ENCODE measurements at places on chromosomes 12 and 14. TPM values are rescaled to one million over a fixed set of nuclear protein-coding genes. Genes with fewer than 3 reads are reported as not detected.

DNA sequence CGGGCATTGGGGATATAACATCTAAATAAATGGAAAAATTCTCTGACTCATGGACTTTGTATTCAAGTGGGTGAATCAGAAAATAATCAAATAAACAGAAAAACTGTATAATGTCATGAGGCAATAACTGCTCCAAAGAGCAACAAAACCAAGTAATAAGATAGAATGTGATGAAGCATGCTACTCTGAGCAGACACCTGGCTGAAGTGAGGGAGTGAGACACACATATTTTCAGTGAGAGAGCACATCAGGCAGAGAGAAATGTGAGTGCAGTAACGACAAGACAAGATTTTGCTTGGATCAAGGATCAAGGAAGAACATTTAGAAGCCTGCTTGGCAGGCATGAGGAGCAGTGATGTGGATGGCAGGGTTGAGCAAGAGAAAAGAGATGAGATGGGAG lies 75.8 kb upstream of the CCDC91 start:
- no peaks in the 10 kb centered on the region for H3K36me3 ChIP-seq
- H3K4me3 ChIP-seq, result no peak overlapping the region
- no peaks in the 10 kb centered on the region for H3K4me1 ChIP-seq
- no peak overlapping the region for H3K27ac ChIP-seq
- peak; percentile 6 for DNase-seq
- H3K27me3 ChIP-seq, result no peaks in the 10 kb centered on the region

- H3K36me3 ChIP-seq, result no peaks in the 10 kb centered on the region
- DNase-seq, result peak; percentile 9
- H3K27ac ChIP-seq, result no peak overlapping the region
Measured at GRCh38 chr14:63632932-63633514, 8.6 kb downstream of the WDR89 start.

GRCh38 chr12:69744109-69744508 lies 5.4 kb downstream of the RAB3IP start:
- H3K27ac ChIP-seq, result no peak overlapping the region
- no peak for DNase-seq
- no peak overlapping the region for H3K4me3 ChIP-seq
- H3K27me3 ChIP-seq, result no peaks in the 10 kb centered on the region
- H3K4me1 ChIP-seq, result no peaks in the 10 kb centered on the region
- H3K36me3 ChIP-seq, result no peaks in the 10 kb centered on the region

The INSM2 gene
- not detected for total RNA-seq

GRCh38 chr12:34297126-34297789 lies 275.0 kb downstream of the ALG10 start:
- no peaks in the 10 kb centered on the region for H3K27me3 ChIP-seq
- H3K27ac ChIP-seq, result no peak overlapping the region
- H3K4me1 ChIP-seq, result no peaks in the 10 kb centered on the region
- DNase-seq, result no peak
- H3K36me3 ChIP-seq, result no peaks in the 10 kb centered on the region

The IRAK3 gene
- total RNA-seq, result 7.4 TPM

DNA sequence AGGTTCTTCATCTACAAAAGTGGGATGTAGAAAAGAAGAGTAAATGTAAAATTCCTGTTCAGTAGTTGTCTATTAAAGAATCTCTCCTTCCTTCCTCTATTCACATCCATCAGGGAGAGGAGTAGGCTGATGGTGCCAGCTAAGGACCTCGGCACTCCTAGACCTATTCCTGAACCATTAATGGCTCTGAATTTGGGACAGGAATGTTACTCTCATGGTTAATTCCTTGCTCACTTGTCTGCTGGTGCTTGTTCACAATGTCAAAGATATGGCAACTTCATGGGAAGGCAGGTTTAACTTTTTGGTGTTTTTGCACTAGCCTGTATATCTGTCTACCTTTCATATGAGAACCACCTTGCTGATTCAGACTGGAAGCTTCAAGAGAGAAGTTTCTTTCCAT lies 206.6 kb downstream of the DAD1 start:
- H3K27ac ChIP-seq, result no peak overlapping the region
- H3K4me1 ChIP-seq, result no peaks in the 10 kb centered on the region
- H3K4me3 ChIP-seq, result no peak overlapping the region
- no peak for DNase-seq
- H3K36me3 ChIP-seq, result no peaks in the 10 kb centered on the region
- no peaks in the 10 kb centered on the region for H3K27me3 ChIP-seq

GRCh38 chr14:58598804-58599525 lies 38.8 kb upstream of the DACT1 start:
- H3K27me3 ChIP-seq, result no peaks in the 10 kb centered on the region
- no peaks in the 10 kb centered on the region for H3K4me1 ChIP-seq
- no peak overlapping the region for H3K27ac ChIP-seq

The KRT71 gene
- total RNA-seq, result not detected

DNA sequence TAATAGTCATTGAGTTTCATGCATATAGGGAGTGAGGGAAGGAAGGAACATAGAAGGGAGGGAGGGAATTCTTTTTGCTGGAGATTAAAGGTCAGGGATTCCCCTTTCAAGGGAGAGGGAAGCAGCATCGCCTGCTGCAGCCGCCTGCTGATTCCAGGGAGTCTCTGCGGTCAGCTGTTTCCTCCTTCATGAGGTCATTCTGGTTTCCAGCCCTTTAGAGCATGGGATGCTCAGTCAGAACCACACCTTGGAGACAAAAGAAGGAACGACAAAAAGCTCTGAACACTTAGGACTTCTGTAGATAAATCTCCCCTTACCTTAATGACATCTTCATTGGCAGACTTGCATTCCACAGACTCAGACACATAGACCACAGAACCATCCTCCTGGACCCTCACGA lies 923.0 kb upstream of the TMEM132C start:
- H3K27me3 ChIP-seq, result no peaks in the 10 kb centered on the region
- H3K4me3 ChIP-seq, result no peak overlapping the region
- no peaks in the 10 kb centered on the region for H3K4me1 ChIP-seq
- H3K27ac ChIP-seq, result no peak overlapping the region
- H3K36me3 ChIP-seq, result no peaks in the 10 kb centered on the region

GRCh38 chr12:79737875-79738718 lies 47.3 kb upstream of the PAWR start:
- H3K36me3 ChIP-seq, result no peaks in the 10 kb centered on the region
- no peak overlapping the region for H3K27ac ChIP-seq
- H3K4me1 ChIP-seq, result no peaks in the 10 kb centered on the region
- H3K27me3 ChIP-seq, result no peaks in the 10 kb centered on the region
- DNase-seq, result peak; percentile 57

DNA sequence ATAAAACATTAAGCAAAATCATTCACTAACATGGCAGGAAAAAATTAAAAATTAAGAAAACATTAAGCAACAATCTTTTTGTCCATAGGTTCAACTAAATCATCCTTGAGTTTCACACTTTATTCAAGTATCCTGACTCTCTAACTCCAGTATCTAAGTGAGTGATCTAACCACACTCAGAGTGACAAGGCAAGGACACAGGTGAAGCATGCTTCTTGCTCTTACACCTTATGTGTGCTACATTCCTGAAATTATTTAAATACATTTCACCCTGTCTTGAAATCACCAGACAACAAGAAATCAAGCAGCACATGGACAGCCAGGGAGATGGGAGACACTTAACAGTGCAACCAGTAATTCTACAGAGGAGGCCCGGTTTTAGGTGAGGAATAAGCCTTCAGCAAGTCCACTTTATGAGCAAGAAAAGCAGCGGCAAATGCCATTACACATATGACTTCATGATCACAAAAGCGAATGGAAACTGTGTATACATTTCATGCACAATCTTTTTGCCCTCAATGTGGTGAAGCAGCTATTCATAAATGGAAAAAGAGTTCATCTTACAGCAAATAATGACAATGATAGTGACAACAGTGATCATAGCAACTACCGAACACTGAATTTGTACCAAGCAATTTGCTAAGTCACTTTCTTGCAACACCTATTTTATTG lies 37.4 kb downstream of the PHLDA1 start:
- no peaks in the 10 kb centered on the region for H3K4me1 ChIP-seq
- no peak overlapping the region for H3K4me3 ChIP-seq
- no peak overlapping the region for H3K27ac ChIP-seq
- DNase-seq, result no peak
- no peaks in the 10 kb centered on the region for H3K36me3 ChIP-seq

GRCh38 chr14:59022144-59022543 lies 166.3 kb upstream of the DAAM1 start:
- H3K27ac ChIP-seq, result no peak overlapping the region
- H3K36me3 ChIP-seq, result no peaks in the 10 kb centered on the region
- no peaks in the 10 kb centered on the region for H3K4me1 ChIP-seq
- no peaks in the 10 kb centered on the region for H3K27me3 ChIP-seq

The HOXC4 gene
- 0.26 TPM for total RNA-seq

DNA sequence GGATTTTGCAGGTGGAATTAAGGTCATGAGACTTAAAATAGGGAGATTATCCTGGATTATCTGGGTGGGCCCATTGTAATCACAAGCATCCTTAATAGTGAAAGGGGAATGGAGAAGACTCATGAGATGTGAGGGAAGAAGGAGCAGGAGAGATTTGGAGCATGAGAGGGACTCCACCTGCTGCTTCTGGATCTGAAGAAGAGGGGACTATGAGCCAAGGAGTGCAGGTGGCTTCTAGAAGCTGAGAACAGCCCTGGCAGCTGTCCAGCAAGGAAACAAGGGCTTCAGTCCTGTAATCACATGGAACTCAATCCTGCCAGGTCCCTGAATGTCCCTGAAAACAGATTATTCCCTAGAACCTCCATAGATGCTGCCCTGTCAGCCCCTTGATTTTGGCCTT lies 67.8 kb downstream of the PELI2 start:
- no peaks in the 10 kb centered on the region for H3K27me3 ChIP-seq
- H3K4me3 ChIP-seq, result no peak overlapping the region

- DNase-seq, result no peak
- H3K4me3 ChIP-seq, result no peak overlapping the region
- H3K27me3 ChIP-seq, result no peaks in the 10 kb centered on the region
- no peaks in the 10 kb centered on the region for H3K4me1 ChIP-seq
- H3K27ac ChIP-seq, result no peak overlapping the region
Measured at GRCh38 chr12:16392846-16393535, 45.5 kb downstream of the MGST1 start.

The GLI1 gene
- total RNA-seq, result 2.0 TPM

The TMEM132D gene
- not detected for total RNA-seq

GRCh38 chr12:54017878-54018467 lies 9.2 kb downstream of the HOXC8 start:
- DNase-seq, result peak; percentile 52
- no peaks in the 10 kb centered on the region for H3K36me3 ChIP-seq
- no peaks in the 10 kb centered on the region for H3K4me1 ChIP-seq
- peak overlapping the region; percentile 38 for H3K27ac ChIP-seq
- H3K4me3 ChIP-seq, result peak overlapping the region; percentile 57

The SLCO1B1 gene
- not detected for total RNA-seq

- no peaks in the 10 kb centered on the region for H3K4me1 ChIP-seq
- H3K27me3 ChIP-seq, result no peaks in the 10 kb centered on the region
- no peak overlapping the region for H3K4me3 ChIP-seq
- no peak for DNase-seq
Measured at GRCh38 chr14:20419419-20419818, 6.1 kb upstream of the TEP1 start.

GRCh38 chr14:25010471-25010870 lies 39.5 kb downstream of the STXBP6 start:
- H3K27me3 ChIP-seq, result no peaks in the 10 kb centered on the region
- peaks cover 11% of the 10 kb centered on the region for H3K4me1 ChIP-seq
- H3K27ac ChIP-seq, result no peak overlapping the region
- peak; percentile 20 for DNase-seq
- no peaks in the 10 kb centered on the region for H3K36me3 ChIP-seq
- no peak overlapping the region for H3K4me3 ChIP-seq

- no peaks in the 10 kb centered on the region for H3K27me3 ChIP-seq
- H3K4me3 ChIP-seq, result no peak overlapping the region
- H3K27ac ChIP-seq, result no peak overlapping the region
- DNase-seq, result peak; percentile 62
Measured at GRCh38 chr12:114888448-114888847, 204.5 kb upstream of the TBX3 start.

GRCh38 chr12:29374913-29375312 lies 6.1 kb downstream of the ERGIC2 start:
- peaks cover 2% of the 10 kb centered on the region for H3K4me1 ChIP-seq
- H3K27ac ChIP-seq, result no peak overlapping the region
- DNase-seq, result no peak

The SMIM41 gene
- 2.0 TPM for total RNA-seq

DNA sequence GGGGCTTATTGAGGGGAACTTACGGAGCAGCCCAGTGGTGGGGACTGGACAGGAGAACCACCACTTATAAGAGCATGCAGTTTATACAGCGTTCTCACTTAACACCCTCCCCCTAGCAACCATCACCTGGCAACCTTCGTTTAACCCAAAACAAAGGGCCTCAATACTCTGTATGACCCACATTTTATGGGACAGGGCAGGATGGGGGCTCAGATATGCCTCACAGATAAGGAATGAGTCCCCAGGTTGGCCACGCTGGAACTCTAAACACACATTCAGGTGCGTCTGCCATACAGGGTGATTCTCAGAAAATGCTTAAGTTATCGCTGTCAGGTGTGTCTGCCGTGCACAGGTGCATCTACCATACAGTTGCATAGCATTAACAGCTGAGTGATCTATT lies 99.2 kb downstream of the GCH1 start:
- no peak overlapping the region for H3K27ac ChIP-seq
- H3K4me1 ChIP-seq, result no peaks in the 10 kb centered on the region
- no peak for DNase-seq
- no peak overlapping the region for H3K4me3 ChIP-seq
- peaks cover 3% of the 10 kb centered on the region for H3K27me3 ChIP-seq

The PLA2G1B gene
- not detected for total RNA-seq

DNA sequence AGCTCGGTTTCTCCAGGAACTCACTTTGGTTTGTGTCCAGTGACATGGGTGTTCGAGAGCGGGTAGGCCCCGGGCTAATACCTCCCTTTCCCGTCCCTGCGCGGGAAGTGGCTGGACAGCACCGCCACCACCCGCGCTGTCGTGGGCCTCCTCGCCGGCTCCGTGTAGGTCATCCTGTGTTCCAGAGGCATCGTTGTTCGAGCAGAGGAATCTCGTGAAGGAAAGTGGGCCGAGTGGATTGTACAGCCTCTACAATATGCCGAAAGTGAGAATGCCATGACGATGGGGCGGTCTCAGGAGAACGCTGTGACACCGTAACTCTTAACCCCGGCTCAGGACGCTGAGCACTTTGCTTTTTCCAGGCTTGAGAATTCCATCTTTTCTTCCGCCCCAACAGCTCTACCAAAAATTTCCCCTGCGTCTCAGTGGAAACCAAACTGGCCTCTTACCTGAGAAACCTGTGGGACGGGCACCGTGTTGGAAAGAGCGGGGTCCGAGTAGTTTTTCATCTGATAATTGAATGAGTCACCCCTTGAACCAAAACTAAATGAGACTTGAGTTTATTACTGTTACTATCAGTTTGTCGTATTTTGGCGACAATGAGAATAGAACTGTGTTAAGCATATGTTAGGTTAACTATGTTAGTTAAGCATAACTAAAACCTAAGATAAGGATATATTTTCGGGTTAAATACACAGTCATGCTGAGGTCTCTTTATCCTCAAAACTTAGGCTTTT lies 510 bp downstream of the EIF2S1 start:
- H3K36me3 ChIP-seq, result peaks cover 2% of the 10 kb centered on the region
- H3K27me3 ChIP-seq, result no peaks in the 10 kb centered on the region
- H3K4me3 ChIP-seq, result peak overlapping the region; percentile 77
- peak overlapping the region; percentile 99 for H3K27ac ChIP-seq
- H3K4me1 ChIP-seq, result peaks cover 10% of the 10 kb centered on the region
- DNase-seq, result no peak

The GNG2 gene
- total RNA-seq, result 19.0 TPM

Data from fibroblast of lung (primary cell).